ENCODE measurements at places on chromosomes 6 and 20.

GRCh38 chr6:30074331-30075093, 1.1 kb downstream of the RNF39 start:
- peak; percentile 73 for DNase-seq

DNA sequence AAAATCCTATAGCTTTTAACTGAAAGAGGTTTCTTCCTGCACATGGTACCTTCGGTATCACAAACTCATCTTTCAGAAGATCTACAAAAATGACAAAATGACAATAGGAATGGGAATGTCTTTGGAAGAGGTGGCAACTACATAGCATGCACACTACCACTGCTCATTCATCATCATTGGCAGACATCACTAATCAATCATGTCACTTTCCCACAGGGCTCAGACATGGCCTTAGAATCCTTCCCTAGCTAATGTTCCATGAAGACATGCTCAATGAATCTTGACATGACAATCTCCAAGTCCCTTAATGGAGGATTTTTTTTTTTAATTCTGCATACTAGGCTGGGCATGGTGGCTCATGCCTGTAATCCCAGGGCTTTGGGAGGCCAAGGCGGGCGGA, 3.2 kb upstream of the PGC start:
- DNase-seq, result no peak

DNA sequence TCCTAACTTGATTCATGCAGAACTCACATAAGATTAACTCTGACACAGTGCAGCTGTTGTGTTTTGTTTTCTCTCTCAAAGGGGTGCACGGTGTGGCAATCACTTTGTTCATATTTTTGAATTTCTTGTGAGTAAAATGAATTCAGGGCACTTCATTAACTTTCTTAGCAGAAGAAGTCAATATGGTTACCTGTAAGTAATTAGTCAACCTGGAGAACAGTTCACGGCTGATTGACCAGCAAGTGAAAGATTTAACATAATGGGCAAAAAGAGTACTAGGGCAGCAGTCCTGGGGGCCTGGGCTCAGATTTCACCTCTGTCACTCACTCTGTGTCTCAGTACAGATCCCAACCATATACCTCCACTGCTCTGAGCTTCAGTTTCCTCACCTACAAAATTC, 102.4 kb upstream of the SPTLC3 start:
- DNase-seq, result no peak

DNA sequence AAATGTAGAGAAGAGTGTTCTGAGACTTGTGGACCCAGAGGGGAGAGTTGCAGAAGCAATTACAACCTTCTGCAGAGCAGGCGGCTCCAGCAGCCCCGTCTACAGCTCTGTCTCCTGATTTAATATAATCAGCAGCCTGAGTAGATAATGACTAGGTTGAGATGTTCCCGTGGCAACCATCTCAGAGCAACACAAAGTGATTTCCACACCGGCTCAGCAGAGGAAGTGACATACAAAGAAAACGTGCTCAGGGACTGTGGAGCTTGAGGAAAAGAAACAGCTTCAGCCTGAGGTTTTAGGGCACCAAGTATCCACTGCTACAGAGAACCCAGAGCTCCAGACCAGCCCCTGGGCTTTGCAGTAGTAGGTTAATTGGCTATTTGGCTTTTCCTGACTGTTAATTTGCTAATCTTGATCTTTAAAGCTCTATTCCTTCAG, 136.4 kb downstream of the MTFR2 start:
- peak; percentile 71 for DNase-seq

DNA sequence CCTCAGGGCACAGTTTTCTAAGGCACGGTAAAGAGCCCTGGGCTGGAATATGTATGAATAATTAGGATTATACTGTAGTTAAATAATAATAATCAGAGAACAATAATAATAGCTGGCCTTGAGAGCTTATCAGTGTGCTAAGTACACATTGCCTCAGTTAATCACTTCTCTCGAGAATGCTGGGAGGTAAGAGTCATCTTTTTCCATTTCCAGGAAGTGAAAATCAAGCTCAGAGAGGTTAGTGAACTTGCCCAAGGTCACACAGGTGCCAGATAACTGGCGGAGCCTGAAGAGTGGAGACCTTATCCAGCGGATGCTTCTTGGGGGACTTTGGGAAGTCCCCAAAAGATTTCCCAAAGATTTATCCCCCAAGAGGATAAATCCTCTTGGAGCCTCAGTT, 19.4 kb upstream of the CBFA2T2 start:
- DNase-seq, result no peak

DNA sequence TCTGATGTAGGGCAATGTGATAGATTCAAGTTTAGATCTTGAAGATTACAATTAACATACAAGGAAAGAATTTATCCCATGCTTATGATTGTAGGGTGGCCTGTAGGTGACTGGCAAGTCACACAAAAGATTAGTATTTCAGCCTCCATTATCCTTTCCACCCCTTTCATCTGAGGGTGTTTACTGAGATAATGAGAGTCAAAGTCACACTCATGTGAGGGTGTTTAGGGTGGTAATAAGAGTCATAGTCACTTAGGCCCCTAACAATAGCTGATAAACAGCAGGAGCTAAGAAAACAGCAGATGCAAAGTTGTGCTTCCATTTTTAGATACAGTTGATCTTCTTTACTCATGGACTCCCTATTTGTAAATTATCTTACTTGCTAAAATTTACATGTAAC, 11.4 kb downstream of the FAM184A start:
- DNase-seq, result no peak

GRCh38 chr6:79574630-79575225, 37.5 kb upstream of the LCA5 start:
- peak; percentile 13 for DNase-seq

GRCh38 chr20:9517297-9518162, 3.1 kb downstream of the LAMP5 start:
- DNase-seq, result no peak

- DNase-seq, result no peak
These were observed 43.4 kb downstream of the TNFAIP3 start for GRCh38 chr6:137910424-137910834.

DNA sequence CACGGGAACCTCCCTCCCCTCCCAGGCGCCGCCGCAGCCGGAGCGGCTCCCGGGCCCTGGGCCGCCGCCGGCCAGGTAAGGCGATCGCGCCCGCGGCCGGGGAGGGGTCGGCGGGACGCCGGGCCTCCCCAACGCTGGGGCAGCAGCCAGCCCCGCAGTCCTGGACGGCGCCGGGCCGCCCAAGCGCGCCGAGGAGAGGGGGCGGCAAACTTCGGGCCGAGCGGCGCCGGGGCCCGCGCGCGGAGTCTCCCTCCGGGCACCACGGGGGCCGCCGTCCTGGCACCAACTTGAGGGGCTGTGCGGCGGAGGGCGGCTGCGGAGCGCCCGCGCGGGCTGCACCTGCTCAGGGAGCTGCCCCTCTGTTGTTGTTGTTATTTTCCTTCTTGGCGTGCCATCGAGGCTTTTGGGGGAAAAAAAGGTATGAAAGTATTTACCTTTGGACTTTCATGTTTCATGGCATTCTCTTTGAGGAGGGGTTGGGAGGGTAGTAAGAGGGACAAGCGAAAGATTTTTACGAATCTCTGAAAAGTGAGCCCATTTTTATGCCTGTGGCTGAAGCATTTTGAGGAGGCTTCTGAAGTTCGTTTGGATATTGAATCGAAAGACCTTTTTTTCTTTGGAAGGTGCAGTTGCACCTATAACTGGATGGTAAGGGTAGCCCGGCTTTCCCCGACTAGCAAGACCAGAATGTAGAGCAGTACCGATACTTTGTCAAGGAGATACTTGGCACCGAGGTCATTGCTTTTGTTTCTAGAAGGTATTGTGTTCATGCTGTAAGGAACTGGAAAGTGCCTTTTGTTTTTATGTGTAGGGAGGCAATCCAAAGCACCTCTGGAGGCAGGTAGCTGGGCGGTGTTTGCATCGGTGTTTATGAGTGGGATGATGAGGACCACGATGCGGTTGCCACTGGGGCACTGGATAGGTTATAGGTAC, at the start of gene RNF182:
TSS of gene RNF182 (plus strand) at position 4 of the 933 bp plus-strand sequence. CDS start 52,168 bp downstream, outside the sequence.
- DNase-seq, result peak; percentile 43

DNA sequence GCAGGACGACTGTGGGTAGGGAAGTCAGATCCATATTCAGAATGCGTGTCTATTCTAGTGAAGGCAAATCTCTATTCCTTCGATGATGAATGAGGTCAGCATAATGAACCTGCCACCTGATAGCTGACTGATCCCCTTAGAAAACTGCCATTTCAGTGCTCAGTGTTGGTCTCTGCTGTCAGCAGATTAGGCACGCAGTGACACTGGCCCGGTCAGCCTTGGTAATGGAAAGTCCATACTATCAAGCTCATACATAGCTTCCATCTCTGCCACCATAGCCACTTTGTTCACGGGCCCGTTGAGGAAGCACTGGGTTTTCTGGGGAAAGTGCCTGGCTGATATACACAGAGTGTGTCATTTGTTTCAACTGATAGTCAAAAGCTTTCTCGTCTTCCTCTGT, 54.0 kb downstream of the C6orf52 start:
- DNase-seq, result no peak

- peak; percentile 98 for DNase-seq
These were observed 2.3 kb upstream of the MARCKS start for GRCh38 chr6:113854531-113855499.

DNA sequence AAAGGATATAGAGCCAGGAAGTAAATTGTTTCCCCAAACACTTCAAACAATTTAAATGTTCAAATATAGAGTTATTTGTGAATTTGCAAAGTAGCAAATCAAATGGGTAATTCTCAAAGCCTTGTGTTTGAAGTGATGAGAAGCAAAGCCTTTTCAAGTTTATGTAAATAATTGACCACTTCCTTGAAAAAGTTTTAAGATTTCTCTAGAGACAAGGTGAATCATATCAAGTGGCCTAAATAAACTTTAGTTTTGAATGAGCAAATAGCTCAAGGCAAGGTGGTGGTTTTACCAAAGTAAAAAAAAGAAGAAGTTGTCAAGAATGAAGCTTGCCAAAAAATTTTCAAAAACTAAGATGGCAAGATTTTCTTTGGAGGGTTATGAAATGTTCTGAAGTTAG, 42.6 kb upstream of the IFNGR1 start:
- DNase-seq, result no peak

- DNase-seq, result no peak
These were observed 4.9 kb upstream of the TBXT start for GRCh38 chr6:166172546-166172945.

DNA sequence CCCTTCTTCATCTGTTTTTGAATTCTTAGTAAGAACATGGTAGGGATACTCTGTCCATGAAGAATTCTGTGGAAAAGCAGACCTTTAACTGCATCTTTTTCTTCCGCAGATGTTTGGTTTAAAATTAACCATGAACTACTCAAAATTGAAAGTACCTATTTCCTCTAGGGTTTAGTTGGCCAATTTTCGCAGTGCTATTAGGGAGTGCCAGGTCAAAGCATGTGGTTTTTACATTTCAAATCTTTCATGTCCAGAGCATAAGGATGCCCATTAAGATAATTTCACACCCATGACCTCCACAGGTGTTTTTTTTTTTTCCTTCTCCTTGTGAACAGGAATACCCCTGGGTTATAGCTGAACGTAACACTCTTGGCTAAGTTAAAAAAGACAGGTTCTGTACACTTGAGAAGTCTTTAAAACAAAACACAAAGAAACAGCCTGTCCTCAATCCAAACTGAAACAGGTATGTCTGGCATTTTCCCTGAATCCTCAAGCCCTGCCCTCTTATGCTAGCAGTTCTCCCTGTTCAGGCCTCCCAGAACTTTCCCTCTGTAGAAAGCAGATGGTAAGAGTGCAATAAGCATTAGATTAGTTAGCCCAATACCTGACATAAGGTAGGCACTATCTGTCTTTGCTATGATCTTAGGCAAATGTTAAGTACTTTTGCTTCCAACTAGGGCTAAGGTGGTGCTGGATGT, 67.1 kb downstream of the ELOVL5 start:
- DNase-seq, result no peak

DNA sequence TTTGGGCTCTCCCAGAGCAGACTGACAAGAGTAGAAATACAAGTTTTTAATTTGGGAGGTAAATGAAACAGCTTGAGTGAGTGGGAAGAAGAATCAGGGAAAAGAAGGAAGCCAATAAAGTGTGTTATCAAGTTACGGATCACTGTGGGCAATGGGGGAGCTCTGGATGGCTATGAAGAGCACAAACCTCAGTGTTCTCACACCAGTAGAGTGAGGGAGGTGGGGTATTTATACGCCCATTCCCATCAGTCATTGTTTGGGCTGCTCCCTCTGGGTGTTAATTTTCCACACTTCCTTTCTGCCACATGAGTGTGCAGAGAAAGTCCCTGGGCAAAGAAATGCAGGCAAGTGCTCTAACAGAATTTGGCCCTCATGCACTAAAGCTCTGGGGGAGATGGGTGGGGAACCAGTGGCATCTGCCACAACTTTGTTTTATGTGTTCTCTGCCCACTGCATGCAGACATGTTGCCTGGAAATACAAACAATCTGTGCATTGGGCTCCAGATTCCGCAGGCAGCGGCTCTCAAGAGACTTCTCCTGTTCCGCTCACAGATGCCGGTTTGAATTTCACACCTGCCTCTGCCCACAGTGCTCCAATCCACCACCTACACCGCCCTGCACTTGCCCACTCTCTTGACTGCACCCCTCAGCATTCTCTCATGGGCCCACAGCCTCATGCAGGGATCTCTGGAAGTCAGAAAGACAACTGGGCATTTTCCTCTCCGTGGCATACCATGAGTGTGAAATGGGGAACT, 211.1 kb upstream of the RNF24 start:
- no peak for DNase-seq

- no peak for DNase-seq
These were observed 22.9 kb downstream of the DHX35 start for GRCh38 chr20:38985060-38985459.

DNA sequence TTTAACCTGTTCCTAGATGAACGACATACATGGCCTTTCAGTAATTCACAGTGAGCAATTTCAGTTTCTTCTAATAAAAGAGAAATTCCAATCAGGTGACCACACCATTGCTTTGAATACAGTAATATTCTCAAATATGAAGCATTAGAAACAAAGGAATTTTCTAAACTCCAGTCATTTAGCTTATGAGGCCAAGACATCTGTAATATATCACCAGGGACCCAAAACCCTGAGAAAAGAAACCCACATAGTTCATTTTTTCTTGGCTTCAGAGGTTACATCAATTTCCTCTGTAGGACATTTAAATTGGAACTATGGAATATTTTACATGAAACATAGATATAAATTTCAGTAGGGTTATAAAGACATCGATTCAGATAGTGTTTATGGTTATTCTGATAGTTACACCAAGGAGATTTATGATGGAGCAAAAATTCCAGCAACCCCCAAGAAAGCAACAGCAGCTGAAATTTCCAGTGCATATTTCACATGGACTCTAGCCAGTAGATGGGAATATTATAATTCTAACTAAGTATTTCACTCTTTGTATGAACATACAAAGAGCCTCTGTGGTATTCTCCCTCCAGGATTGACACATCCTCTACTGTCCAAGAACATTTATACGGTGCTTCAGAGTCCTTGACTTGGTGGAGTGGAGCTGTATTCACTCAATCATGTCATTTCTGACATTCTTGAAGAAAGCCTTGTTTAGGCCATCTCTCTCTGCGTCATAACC, 82.9 kb downstream of the ADGRG6 start:
- no peak for DNase-seq

- DNase-seq, result no peak
These were observed 13.0 kb downstream of the CHRNA4 start for GRCh38 chr20:63347950-63348827.

DNA sequence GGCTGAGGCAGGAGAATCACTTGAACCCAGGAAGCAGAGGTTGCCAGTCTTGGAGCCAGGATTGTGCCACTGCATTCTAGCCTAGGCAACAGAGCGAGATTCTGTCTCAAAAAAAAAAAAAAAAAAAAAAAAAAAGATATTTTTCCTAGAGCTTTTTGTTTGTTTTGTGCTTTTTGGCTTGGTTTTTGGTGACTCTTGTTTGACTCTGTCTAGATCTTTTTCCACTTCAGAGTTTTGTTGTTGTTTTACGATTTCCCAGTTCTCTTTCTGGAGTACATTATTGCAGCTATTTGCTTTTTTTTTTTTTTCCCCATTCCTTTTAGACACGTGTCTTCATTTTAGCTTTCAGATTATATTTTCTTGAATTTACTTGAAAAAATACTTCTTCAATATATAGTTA, 67.0 kb upstream of the AKAP12 start:
- DNase-seq, result no peak

Data from lung (tissue), 17 donors.